Muscle of arm (tissue), 14 donors: ENCODE measurements at places on chromosomes 5 and 9. TPM values are rescaled to one million over a fixed set of nuclear protein-coding genes. Genes with fewer than 3 reads are reported as not detected.

The USP20 gene
- polyA plus RNA-seq, result 9.7 TPM

The TMEM215 gene
- 0.58 TPM for polyA plus RNA-seq

The CD72 gene
- polyA plus RNA-seq, result 1.0 TPM

The NUTM2F gene
- not detected for polyA plus RNA-seq

The GPR150 gene
- 0.18 TPM for polyA plus RNA-seq

The FOXD4L3 gene
- polyA plus RNA-seq, result not detected

The TMOD1 gene
- 53.8 TPM for polyA plus RNA-seq

The AQP7 gene
- not detected for polyA plus RNA-seq

DNA sequence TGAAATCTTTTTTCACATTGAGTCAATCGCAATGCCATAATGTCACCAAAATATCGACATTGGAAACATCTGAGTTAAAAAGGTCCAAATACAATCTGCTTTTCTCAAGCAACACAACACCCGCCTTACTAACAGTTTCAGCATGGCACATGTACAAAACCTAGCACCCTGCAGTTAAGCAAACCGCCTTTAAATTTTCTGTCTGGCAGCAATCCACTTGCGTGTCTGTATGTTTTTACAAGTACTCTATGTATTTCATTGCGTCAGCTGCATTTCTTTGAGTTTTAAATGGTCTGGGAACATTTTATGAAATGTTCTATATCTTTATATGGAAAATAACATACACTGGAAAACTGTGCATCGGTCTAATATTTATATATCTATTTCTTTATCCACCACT lies 134.6 kb downstream of the DENND1A start:
- no peak for DNase-seq

DNA sequence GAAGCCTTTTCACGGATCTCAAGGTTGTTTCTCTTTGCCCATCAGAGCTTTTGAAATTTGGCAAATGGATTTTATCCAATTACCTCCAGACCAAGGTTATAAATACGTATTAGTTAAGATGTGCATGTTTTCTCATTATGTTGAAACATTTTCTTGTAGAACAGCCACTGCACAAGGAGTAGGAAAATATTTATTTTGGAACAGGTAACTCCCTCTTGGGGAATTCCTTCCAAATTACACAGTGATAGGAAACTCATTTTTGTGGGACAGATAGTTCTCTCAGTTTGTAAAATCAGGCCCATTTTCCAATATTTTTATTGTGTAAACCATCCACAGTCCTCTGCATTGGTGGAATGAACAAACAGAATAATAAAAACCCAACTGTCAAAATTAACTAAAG lies 23.0 kb downstream of the TMEM232 start:
- DNase-seq, result no peak

DNA sequence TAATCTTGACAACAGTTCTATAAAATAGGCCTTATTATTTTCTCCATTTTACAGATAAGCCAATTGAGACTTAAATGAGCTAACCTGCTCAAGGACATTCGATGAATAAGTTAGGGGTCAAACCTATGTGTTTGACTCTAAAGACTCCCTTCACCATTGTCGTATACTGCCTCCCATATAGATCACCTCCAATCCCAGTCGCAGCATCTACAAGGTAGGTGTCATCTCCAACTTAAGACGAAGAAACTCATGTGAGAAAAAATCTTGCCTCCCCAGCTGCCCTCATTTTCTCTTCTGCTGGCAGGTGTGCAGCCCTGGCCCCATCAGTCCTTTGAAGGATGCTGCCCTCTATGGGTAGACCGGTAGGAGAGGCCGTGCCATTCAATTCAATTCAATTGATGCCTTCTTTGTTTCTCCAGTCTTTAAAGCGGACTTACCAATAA lies 75.2 kb upstream of the SMARCA2 start:
- no peak for DNase-seq

GRCh38 chr9:136430588-136431234 lies 8.9 kb downstream of the INPP5E start:
- DNase-seq, result no peak

- DNase-seq, result no peak
Observed at GRCh38 chr5:88251048-88251711, 17.5 kb downstream of the TMEM161B start.

GRCh38 chr5:62327138-62328053 lies 21.4 kb downstream of the KIF2A start:
- DNase-seq, result no peak

- DNase-seq, result no peak
Observed at GRCh38 chr9:127598839-127599549, 13.1 kb upstream of the STXBP1 start.

- DNase-seq, result no peak
Observed at GRCh38 chr5:4855036-4855435, 285.1 kb upstream of the ADAMTS16 start.

DNA sequence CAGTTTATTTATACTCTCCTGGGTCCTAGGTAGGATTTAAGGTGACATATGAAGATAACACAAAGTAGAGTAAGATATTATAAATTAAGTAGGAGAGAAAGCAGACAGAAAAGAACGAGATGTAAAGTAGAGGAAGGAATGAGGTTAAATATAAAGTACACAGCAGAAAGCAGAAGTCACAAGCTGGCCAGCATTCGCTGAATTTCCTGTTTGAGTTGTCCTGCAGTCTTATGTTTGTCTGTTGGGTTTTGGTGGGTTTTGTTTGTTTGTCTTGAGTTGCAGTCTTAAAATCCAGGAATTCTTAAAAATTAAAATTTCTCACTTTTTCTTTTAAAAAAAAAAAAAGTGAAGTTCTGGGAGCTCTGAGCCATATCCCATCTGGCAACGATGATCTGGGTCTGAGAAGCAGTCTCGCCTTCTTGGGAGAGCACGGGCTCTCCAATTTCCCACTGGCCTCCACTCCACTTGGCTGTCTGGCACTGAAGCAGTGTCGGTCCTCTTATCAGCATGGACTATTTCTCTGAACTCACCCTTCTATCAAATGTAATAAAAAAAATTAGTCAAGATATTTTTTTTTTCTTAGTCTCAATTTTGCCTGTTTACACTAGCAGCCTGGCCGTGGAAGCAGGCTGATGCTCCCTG lies 2.0 kb downstream of the S100Z start:
- DNase-seq, result no peak

- DNase-seq, result no peak
Observed at GRCh38 chr9:131324736-131325679, 35.5 kb downstream of the PLPP7 start.

DNA sequence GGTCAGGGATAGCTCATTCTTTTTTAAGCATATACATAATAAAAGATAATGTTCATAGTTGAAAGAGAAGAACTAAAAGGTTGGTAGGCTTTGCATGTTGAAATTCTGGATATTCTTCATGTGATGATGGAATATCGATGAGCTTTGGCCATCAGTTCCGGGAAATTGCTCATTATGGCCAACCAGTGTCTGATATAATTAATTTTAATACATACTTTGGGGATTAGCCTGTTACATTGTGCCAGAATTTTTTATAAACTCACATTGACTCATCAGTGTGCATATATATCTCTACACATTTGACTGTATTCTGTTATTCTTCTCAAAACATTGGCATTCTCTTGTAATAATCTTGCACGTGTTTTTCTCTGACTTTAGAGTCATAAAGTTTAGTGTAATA lies 84.3 kb downstream of the NNT start:
- no peak for DNase-seq

DNA sequence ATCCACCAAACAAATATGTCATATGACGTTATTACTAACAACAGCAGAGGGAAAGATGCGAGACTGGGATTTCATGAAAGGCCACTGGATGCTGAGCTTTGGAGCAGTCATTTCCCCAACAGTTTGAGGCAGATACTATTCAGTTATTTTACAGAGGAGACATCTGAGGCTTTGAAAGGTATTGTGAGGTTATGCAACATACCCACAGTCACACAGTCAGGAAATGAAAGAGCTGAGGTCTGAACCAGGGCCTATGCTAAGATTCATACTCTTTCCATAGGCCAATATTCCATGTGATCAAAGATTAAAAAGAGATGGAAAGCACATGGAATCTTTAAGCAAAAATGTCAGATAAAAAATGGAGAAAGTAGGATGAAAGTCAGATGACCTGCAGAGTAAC lies 63.0 kb downstream of the LPAR1 start:
- no peak for DNase-seq

- DNase-seq, result no peak
Observed at GRCh38 chr5:14627270-14627669, 37.2 kb upstream of the OTULIN start.
